ENCODE measurements at places on chromosomes 1 and 21. TPM values are rescaled to one million over a fixed set of nuclear protein-coding genes. Genes with fewer than 3 reads are reported as not detected.

The OR6K3 gene
- not detected for total RNA-seq

The LPAR3 gene
- total RNA-seq, result not detected

The CYP2J2 gene
- 1.6 TPM for total RNA-seq

The TSPEAR gene
- total RNA-seq, result not detected

The PPM1J gene
- total RNA-seq, result 6.0 TPM

The OLFML3 gene
- total RNA-seq, result 0.45 TPM

All from PC-9 (cell line).